ENCODE measurements at places on chromosomes 7 and 10. TPM values are rescaled to one million over a fixed set of nuclear protein-coding genes. Genes with fewer than 3 reads are reported as not detected.

Gene VAX1
- not detected for total RNA-seq

DNA sequence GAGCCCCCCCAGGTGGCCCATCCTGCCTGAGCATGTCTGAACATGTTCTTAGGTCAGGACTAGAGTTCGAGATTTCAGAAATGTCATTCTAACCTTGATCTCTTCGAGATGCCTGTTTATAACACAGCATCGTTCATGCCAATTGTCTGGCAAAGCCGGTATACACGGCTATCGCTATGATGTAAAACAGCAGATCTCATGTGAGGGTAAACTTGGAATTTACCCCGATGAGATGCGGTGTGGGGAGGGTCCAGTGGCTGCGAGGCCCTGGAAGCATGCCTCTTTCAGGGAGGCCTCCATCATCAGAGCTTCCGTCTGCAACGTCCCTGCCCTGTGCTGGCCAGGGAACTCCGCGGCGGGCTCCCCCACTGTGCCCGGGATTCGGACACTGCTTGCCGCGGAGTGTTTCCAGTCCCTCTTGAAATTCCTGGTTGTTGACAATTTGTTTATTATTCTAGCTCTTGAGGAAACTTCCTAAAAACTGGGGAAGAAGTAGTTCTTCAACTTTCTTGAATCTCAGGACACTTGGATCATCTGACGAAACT, 168.6 kb upstream of the RHEB start:
- no peak for DNase-seq
- no peaks in the 10 kb centered on the region for H3K36me3 ChIP-seq
- H3K27me3 ChIP-seq: no peaks in the 10 kb centered on the region
- H3K4me3 ChIP-seq: no peak overlapping the region

DNA sequence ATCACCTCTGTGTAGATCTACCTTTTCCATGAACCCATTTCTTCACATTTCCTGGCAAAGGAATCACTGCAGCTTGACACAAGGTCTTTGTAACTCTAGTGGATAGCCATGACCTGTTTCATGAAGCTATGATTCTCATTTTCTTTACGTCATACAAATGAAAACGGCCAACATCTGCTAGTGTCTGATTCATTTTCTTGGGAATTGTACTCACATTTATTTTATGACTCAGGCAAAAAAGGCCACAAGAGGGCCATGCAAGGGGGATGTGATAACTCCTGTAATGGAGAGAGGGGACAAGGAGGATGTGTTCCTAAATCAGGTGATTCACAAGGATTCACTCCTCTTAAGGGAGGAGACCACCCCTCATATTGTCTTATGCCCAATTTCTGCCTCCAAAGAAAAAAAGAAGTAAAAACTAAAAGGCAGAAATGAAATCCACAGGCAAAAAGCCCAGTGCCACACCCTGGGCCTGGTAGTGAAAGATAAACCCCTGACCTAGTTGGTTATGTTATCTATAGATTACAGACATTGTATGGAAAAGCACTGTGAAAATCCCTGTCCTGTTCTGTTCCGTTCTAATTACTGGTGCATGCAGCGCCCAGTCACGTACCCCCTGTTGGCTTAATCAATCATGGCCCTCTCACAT, 249.9 kb downstream of the IPMK start:
- no peaks in the 10 kb centered on the region for H3K27me3 ChIP-seq
- H3K27ac ChIP-seq: no peak overlapping the region
- no peaks in the 10 kb centered on the region for H3K36me3 ChIP-seq

Gene DCLRE1A
- 7.8 TPM for total RNA-seq

Gene PCBD1
- total RNA-seq: 15.8 TPM

Gene MYL7
- total RNA-seq: not detected

DNA sequence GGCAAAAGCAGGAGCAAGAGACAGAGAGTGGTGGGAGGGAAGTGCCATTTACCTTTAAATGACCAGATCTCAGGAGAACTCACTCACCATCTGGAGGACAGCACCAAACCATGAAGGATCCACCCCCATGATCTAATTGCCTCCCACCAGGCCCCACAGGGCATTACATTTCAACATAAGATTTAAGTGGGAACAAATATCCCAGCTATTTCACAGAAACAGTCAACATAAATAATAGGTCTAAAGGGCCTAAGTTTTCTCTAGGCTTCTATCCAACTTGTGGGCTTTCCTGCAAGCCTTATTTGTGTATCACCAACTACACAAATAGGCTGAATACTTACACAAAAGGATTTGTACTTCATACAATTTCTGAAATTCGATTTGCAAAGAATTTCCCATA, 196.8 kb upstream of the POT1 start:
- H3K27ac ChIP-seq: no peak overlapping the region
- no peak for DNase-seq
- no peaks in the 10 kb centered on the region for H3K36me3 ChIP-seq
- H3K27me3 ChIP-seq: no peaks in the 10 kb centered on the region
- no peaks in the 10 kb centered on the region for H3K4me1 ChIP-seq

DNA sequence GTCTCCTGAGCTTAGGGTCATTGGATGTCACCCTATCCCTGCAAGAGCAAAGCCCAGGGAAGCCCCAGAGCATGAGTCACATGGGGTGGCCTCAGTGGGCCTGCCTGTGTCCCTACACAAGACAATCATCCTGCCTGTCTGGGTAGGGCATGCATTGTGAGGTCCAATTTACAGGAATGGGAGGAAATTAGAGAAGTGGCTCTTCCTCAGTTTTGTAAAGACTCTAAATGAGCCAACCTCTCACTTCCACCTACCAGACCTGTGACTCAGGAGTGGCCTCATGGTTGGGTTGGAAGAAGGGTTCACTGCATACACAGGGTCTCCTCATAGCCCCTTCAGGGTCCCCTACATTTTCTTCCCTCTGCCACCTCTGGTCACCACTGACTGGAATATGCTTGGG, 43.6 kb upstream of the SMNDC1 start:
- peaks cover 6% of the 10 kb centered on the region for H3K4me1 ChIP-seq
- no peak overlapping the region for H3K4me3 ChIP-seq
- DNase-seq: no peak
- no peaks in the 10 kb centered on the region for H3K27me3 ChIP-seq
- no peak overlapping the region for H3K27ac ChIP-seq

- H3K4me1 ChIP-seq: peaks cover 36% of the 10 kb centered on the region
- no peaks in the 10 kb centered on the region for H3K27me3 ChIP-seq
- no peaks in the 10 kb centered on the region for H3K36me3 ChIP-seq
Observed at GRCh38 chr7:151057506-151057988, at the start of gene CDK5. CDK5 (minus strand) TSS chr7:151057897; CDS start chr7:151057848, 49 bp downstream.

Gene GDF2
- not detected for total RNA-seq

DNA sequence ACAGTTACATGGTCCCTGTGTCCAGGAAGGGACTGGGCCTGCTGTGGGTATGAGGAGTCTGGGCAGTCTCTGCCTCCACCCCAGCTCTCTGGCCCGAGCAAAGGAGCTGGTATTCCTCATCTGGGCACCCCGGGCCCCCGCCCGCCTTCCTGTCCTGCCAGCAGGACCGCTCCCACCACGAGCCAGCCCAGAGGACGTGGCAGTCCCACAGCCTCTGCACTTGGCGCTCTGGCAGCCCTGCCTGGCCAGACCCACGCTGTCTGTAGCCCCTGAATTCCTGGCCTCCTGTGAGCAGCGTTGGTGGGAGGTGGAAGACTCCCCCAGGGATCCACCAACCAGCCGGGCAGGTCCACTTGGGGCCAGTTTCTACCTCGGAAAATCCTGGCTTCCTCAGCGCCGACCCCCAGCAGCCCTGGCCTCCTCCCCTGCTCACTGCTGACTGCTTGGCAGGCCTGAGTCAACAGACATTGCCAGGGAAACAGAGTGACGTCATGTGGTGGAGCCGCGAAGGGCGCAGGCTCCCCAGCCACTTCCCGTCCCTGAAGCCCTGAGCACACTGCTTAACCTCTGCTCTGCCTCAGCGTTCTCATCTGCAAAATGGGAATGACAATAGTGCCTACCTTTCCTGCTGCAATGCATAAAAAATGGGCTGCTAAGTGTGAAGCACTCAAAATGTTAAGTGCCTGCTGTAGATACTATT, 21.6 kb upstream of the LIMK1 start:
- peak; percentile 91 for DNase-seq
- H3K4me1 ChIP-seq: peaks cover 4% of the 10 kb centered on the region
- H3K27ac ChIP-seq: peak overlapping the region; percentile 49
- H3K27me3 ChIP-seq: no peaks in the 10 kb centered on the region

DNA sequence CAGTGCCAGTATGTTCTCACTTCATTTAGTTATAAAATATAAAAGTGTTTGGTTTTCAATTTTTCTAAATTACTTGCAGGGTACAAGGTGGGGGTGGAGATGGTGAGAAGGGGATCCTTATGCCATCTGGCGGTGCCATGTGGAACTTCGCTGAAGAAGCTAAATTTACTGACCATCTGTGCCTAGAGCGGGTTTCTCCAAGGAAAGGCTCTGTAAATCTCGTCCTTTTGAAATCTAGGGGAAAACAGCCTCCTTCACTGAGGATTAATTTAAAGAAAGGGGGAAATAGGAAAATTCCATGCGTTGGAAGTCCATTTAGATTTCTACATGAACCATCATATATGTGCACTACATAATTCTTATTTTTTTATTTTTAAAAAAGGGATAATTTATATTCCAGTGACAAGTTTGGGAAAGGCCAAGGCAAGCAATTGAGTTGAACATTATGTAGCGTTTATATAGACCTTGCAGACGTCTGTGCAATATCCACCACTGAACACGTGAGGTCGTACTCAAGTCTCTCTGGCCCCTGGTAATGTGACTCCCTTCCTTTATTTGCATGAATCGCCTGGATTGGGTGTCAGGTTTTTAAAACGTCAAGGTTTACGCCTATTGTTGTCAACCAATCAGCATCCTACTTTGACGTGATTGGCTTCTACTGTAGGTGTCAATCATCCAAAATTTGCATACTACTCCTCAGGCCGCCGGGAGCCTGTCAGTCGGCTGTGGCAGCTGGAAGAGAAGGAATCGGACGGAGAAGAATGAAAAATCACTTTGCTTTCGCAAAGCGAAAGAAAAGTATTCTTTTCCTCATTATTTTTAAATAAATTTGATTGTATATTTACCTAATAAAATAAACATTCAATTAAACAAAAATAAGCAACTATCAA, 297.1 kb upstream of the NFE2L3 start:
- no peak overlapping the region for H3K4me3 ChIP-seq
- H3K4me1 ChIP-seq: peaks cover 9% of the 10 kb centered on the region
- H3K27ac ChIP-seq: no peak overlapping the region
- no peaks in the 10 kb centered on the region for H3K36me3 ChIP-seq

- DNase-seq: no peak
- no peaks in the 10 kb centered on the region for H3K4me1 ChIP-seq
- H3K27ac ChIP-seq: no peak overlapping the region
- H3K27me3 ChIP-seq: no peaks in the 10 kb centered on the region
- no peak overlapping the region for H3K4me3 ChIP-seq
Observed at GRCh38 chr7:19508821-19509220, 200.0 kb downstream of the POLR1F start.

DNA sequence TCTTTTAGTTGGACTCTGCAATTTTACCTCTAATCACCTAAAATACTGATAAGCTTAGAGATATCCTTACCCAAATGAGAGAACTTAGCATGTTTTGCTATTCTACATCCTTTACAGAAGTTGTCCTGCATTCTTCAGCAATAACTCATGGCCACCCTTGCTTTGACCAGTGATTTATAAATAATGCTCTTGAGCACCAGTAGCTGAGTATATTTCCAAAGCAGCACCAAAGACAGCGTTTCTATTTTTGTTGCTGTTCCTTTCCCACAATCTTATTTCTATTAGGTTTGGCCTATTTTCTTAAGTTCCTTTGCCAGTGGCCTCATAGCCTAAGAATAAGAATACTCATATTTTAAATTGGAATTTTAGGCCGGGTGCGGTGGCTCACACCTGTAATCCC, 15.0 kb downstream of the ARPC1A start:
- H3K4me3 ChIP-seq: no peak overlapping the region
- peaks cover 4% of the 10 kb centered on the region for H3K4me1 ChIP-seq
- H3K27me3 ChIP-seq: no peaks in the 10 kb centered on the region
- peaks cover 43% of the 10 kb centered on the region for H3K36me3 ChIP-seq

GRCh38 chr7:121003986-121004685, 15.6 kb downstream of the CPED1 start:
- H3K4me3 ChIP-seq: no peak overlapping the region
- no peak overlapping the region for H3K27ac ChIP-seq
- H3K4me1 ChIP-seq: peaks cover 20% of the 10 kb centered on the region
- no peak for DNase-seq

Gene OPN4
- not detected for total RNA-seq

- H3K27ac ChIP-seq: no peak overlapping the region
- no peaks in the 10 kb centered on the region for H3K27me3 ChIP-seq
- no peak for DNase-seq
Observed at GRCh38 chr10:133110133-133110532, 22.4 kb downstream of the ADGRA1 start.

GRCh38 chr10:8036506-8037198, 17.8 kb upstream of the GATA3 start:
- H3K4me3 ChIP-seq: no peak overlapping the region
- no peak for DNase-seq
- no peaks in the 10 kb centered on the region for H3K36me3 ChIP-seq
- H3K4me1 ChIP-seq: no peaks in the 10 kb centered on the region
- no peak overlapping the region for H3K27ac ChIP-seq

- H3K27ac ChIP-seq: no peak within 1 kb of the TSS
- no peak for DNase-seq
- no peaks in the 10 kb centered on the region for H3K27me3 ChIP-seq
- no peaks in the 10 kb centered on the region for H3K4me1 ChIP-seq
- H3K4me3 ChIP-seq: no peak within 1 kb of the TSS
- no peaks in the 10 kb centered on the region for H3K36me3 ChIP-seq
Observed at GRCh38 chr7:37683246-37684120, at the start of gene GPR141. GPR141 (plus strand) TSS chr7:37683766; CDS start chr7:37740394, 56,628 bp downstream.

DNA sequence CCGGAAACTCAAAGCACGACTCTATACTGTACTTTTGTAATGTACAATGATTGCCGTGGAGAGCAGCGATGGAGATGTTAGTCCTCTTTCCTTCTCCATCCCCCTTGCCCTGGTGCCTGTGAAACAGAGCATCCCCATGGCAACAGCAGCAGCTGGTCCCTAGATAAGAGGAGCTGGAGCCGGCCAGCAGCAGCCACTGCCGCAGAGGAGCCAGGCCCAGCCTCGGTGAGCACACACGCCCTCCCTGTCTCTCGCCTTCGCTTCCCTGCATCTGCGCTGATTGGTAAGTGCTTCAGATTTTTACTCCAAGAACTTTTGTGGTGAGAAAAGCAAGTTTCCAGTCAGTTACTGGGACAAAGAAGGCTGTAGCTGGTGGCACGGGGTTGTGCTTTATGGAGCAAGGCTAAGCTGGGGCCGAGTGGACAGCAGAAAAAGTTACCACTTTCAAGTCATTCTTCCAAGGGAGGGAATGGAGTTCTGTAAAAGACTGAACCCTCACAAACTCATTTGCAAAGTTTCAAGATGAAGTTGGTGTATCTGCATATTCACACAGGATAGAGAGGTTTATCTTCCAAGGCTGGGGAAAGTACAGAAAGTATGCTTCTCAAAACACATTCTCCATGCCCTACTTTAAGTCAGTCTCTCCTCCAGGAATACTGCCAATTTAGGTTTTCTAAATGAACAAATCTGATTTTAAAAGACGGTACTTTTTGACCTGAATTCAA, at the start of gene PPP1R17:
PPP1R17 (plus strand) TSS at position 192 of the 725 bp plus-strand sequence. CDS start 5,227 bp downstream, outside the sequence.
- H3K4me1 ChIP-seq: no peaks in the 10 kb centered on the region
- no peaks in the 10 kb centered on the region for H3K36me3 ChIP-seq
- H3K27me3 ChIP-seq: no peaks in the 10 kb centered on the region
- no peak within 1 kb of the TSS for H3K4me3 ChIP-seq

Gene WEE2
- not detected for total RNA-seq

All from IMR-90 (cell line).